ENCODE measurements at places on chromosomes 5 and 9.

DNA sequence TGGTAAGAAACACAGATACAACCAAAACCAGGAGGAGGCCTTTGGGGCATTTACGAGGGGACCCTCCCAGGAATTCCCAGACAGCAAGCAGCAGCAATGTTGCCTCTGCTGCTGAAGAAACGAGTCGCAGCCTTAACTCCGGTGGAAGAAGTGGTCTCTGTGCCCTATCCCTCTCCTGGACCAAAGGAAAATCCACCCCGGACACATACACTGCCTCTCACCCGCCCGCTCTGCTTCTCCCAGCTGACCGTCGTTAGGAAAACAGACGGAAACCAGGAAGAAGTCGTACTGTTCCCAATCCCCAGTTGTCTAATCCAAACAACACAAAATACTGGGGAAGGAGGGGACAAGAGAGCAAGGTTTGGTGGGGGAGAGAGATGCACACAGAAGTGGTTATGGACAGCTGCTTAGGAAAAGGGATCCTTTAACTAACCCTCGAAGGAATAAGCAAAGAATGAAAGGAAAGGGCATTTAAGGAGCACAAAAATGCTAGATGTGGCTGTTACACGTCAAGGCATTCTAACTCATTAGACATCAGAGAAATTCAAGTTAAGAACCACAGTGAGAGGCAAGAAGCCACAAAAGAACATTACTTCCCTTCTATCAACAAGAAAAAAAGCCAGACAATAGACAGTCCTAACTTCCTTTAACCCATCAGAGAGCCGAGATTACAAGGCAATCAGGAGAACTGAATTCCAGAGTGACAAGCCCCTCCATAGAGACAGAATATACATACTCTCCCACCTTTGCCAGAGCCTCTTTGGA, 71.9 kb downstream of the ACTL7B start:
- no peak for DNase-seq

GRCh38 chr5:95887977-95888376, 65.5 kb upstream of the GLRX start:
- DNase-seq: no peak

DNA sequence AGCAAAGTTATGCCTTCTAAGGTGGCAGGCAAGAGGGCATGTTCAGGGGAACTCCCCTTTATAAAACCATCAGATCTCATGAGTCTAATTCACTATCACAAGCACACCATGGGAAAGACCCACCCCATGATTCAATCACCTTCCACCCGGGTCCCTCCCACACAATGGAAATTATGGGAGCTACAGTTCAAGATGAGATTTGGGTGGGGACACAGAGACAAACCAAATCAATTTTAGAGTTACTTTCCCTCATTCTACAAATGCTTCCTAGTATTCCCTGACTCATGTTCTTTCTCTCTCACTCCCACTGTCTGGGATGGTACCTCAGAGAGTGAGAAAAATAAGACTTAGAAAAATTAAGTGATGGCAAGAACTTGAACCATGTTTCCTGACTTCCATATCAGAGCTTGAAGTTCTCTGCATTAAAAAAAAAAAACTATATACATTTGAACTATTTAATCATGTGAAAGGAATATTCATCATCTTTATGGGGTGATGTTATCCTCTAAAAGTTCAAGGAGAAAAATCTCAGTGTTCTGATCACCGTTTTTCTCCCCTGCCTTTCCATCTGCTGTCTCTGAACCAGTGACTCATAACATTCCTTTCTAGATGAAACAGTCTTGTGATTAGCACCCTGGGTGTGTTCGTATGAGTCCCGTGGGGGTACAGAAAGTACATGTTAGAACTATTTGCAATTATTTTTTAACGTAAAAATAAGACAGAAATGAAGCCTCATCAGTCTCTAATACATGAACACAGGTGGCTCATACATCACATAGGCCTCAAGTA, 282.9 kb downstream of the SLF1 start:
- peak; percentile 50 for DNase-seq

- DNase-seq: no peak
Observed at GRCh38 chr5:14742498-14742897, 78.0 kb downstream of the OTULIN start.

DNA sequence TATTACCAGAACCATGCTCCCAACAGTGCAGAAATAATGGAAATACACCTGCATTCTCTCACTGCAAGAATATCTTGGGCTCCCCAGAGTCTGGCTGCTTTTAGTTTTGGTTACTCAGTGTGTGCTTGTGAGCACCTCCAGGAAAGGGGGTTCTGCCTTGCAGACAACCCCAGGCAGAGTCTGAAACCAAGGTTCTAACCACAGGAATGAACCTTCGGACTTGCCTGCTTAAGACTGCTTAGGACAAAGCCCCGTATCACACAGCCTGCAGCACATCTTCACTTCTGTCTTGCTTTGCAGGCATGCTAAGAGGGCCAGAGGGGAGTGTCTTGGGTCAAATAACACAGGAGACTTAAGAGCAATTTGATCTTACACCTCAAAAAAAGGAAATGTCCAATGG, 94.8 kb upstream of the SPATA31C2 start:
- DNase-seq: no peak

- no peak for DNase-seq
Observed at GRCh38 chr5:102582696-102583095, 83.9 kb upstream of the SLCO6A1 start.

- no peak for DNase-seq
Observed at GRCh38 chr9:97316904-97317303, 9.4 kb downstream of the CCDC180 start.

GRCh38 chr5:93071710-93072109, 509.3 kb downstream of the NR2F1-AS1 start:
- DNase-seq: no peak

DNA sequence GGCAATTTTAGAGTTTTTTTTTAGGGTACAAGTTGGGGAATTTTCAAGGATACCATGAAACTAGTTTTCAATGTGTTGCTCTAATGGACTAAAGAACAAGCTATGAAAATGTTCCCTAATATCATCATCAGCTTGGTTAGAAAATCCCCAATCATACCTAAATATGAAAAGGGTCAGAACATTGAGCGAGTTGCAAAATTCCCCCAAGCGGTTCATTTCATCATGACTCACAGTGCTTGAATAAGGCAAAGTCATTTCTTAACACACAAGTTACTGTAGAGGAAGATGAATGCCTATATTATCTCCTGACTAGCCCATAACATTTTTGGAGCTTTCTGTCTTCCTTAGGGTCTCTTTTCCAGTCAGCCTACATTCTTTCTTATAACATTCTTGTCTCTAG, 62.7 kb downstream of the ST8SIA4 start:
- DNase-seq: peak; percentile 83

GRCh38 chr5:81180780-81181460, 52.2 kb upstream of the CKMT2 start:
- DNase-seq: no peak

DNA sequence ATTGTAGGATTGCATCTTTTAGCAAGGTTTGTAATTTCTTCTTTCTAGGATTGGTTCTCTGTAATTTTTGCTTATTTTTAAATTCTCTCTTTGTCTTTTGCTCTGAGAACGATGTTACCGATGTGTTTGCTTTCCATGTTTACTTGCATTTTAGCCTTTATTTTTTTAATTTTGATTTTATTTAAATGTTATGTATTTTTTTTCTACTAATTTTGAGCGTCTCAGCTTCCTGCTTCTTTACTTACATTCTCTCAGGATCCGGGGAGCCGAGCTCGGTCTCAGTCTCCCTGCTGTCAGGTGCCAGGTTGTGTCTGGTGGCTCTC, 20.9 kb downstream of the ANXA2R start:
- DNase-seq: no peak

- no peak for DNase-seq
Observed at GRCh38 chr5:116650544-116650943, 75.9 kb upstream of the SEMA6A start.

DNA sequence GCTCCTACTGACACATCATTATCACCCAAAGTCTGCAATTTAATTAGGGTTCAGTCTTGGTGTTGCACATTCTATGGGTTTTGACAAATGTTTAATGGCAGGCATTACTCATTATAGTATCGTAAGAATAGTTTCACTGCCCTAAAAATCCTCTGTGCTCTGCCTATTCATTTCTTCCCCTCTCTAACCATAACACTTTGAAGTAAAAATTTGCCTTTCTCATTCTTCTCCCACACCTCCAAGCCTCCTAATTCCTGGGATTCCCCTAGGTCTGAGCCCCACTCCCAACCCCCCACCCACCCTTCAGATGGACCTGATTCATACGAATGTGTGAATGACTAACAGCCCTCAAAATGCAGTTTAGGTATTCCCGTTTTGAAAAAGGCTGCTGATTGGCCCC, 18.4 kb downstream of the ENC1 start:
- peak; percentile 65 for DNase-seq

GRCh38 chr5:109693535-109694400, 4.0 kb downstream of the MAN2A1 start:
- DNase-seq: no peak

GRCh38 chr5:123387313-123387712, 35.9 kb downstream of the CEP120 start:
- no peak for DNase-seq

GRCh38 chr5:151780348-151780747, 8.6 kb downstream of the G3BP1 start:
- DNase-seq: no peak

- no peak for DNase-seq
Observed at GRCh38 chr9:9914174-9914573, 698.6 kb downstream of the PTPRD start.

DNA sequence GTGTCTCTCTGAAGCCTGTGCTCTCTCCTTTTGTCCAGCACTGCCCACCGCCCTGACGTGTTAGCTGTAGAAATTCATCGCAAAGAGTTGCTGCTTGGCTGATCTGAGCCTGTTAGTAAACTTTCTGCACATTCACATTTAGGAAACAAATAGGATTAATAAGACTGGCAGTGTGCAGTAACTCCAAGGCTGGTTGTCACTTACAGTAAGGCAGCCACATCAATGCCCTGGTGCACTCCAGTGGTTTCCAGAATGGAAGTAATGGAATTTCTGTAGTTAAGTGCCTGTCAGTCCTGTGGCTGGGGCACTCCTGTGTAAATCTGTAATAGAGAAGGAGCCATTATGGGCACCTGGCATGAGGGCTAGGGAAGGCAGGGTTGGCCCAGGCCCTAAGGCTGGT, 70.6 kb downstream of the DOCK2 start:
- no peak for DNase-seq

GRCh38 chr5:54837093-54837492, 148.3 kb downstream of the ESM1 start:
- DNase-seq: no peak

- DNase-seq: peak; percentile 32
Observed at GRCh38 chr9:131272212-131272611, 4.1 kb downstream of the FAM78A start.

Data from activated CD4-positive, alpha-beta T cell treated with anti-CD3 and anti-CD28 coated beads, Interleukin-10, Interleukin-2, amounts not matched to agents 100 ng/mL and 50 ng/mL, durations not matched to agents 16 hours and 8 hours (primary cell).